ENCODE measurements at places on chromosomes 5 and 9. TPM values are rescaled to one million over a fixed set of nuclear protein-coding genes. Genes with fewer than 3 reads are reported as not detected.
A peak's percentile ranks its signal among the peaks of the same experiment; 100 is the strongest.

The CCDC152 gene
- 0.88 TPM for total RNA-seq

The NTNG2 gene
- total RNA-seq: under 0.01 TPM

The CEL gene
- 0.32 TPM for total RNA-seq

The ANKRD18B gene
- not detected for total RNA-seq

The CMYA5 gene
- total RNA-seq: 37.0 TPM

The LRRC19 gene
- 0.66 TPM for total RNA-seq

The CDKN2B gene
- 7.3 TPM for total RNA-seq

The PHF24 gene
- 0.33 TPM for total RNA-seq

GRCh38 chr5:160420331-160420610, 1.4 kb upstream of the PTTG1 start:
- no peaks in the 10 kb centered on the region for H3K4me1 ChIP-seq
- DNase-seq: no peak
- no peak overlapping the region for H3K27ac ChIP-seq
- H3K36me3 ChIP-seq: no peaks in the 10 kb centered on the region
- H3K4me3 ChIP-seq: no peak overlapping the region

GRCh38 chr5:60018091-60018490, 124.6 kb upstream of the PDE4D start:
- no peak for DNase-seq
- no peaks in the 10 kb centered on the region for H3K36me3 ChIP-seq
- H3K27me3 ChIP-seq: no peaks in the 10 kb centered on the region

DNA sequence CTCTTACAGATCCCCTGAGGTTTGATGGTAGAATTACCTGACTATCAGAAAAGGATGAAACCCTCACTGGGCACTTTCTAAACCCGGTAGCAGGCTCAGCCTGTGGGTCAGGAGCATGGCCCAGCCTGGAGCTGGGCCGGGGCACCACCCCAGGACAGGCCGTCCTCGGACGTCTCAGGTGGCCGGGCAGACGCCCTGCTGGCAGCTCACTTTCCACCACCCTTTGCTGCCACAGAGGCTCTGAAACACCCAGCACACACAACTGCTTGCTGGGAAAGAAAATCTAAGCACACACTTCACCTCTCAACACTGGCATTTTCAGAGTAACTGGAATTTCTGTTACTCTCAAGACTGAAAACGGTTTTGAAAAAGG, 4.4 kb downstream of the UBAC1 start:
- H3K27me3 ChIP-seq: no peaks in the 10 kb centered on the region
- H3K4me1 ChIP-seq: no peaks in the 10 kb centered on the region
- no peak for DNase-seq
- no peak overlapping the region for H3K27ac ChIP-seq
- no peak overlapping the region for H3K4me3 ChIP-seq

DNA sequence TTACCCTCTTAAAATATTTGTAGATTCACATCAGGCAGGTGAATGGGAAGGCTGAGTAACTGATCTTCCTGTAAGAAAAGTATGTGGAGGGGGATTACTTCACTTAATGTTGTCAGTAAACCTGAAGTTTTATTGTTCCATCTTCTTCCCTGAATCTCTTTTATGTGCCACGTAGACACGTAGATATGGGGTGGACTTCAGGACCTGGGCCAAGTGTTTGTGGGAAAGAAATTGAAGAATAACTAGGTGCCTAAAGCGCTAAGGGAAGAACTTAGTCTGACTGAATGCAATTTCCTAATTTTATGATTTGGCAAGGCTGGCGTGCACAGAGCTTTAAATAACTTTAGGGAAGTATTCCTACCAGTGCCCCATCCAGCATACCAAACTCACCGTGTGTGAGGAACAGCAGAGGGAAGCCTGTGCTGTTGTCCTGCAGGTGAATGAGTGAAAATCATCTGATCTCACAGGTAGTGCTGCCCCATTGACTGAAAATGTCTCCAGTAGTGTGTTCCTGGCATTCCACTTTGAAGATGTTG, 323.4 kb downstream of the KDM4C start:
- DNase-seq: no peak
- no peaks in the 10 kb centered on the region for H3K4me1 ChIP-seq
- no peak overlapping the region for H3K4me3 ChIP-seq
- H3K27ac ChIP-seq: no peak overlapping the region
- no peaks in the 10 kb centered on the region for H3K36me3 ChIP-seq
- no peaks in the 10 kb centered on the region for H3K27me3 ChIP-seq

- no peak overlapping the region for H3K27ac ChIP-seq
- H3K27me3 ChIP-seq: no peaks in the 10 kb centered on the region
- DNase-seq: no peak
- no peak overlapping the region for H3K4me3 ChIP-seq
- no peaks in the 10 kb centered on the region for H3K4me1 ChIP-seq
- no peaks in the 10 kb centered on the region for H3K36me3 ChIP-seq
Observed at GRCh38 chr5:99191206-99191745, 262.5 kb upstream of the CHD1 start.

DNA sequence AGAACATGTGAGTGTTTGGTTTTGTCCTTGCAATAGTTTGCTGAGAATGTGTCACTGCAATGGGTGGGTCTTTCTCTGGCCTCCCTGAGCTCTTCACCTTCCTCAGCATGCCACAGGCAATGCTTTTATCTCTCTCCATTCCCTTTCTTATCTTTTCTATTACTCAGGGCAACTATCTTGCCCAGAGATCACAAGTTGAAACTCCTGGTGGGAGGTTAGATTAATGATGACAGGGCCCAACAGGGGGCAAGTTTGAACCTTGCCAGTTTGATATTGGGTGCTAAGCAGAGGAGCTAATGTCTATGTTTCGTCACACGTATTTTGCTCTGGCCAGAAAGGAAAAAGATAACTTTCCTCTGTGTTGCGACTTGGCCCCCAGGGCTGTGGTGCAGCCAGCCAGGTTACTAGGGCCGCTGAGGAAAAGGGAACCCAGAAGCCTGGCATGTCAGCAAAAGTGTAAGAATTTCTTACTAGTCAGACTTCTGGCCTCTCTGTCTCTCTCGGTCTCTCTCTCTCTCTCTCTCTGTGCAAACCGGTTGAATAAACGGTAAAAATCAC, 299.3 kb upstream of the POU5F2 start:
- H3K27ac ChIP-seq: no peak overlapping the region
- no peak for DNase-seq
- H3K36me3 ChIP-seq: no peaks in the 10 kb centered on the region
- no peak overlapping the region for H3K4me3 ChIP-seq
- H3K27me3 ChIP-seq: no peaks in the 10 kb centered on the region

DNA sequence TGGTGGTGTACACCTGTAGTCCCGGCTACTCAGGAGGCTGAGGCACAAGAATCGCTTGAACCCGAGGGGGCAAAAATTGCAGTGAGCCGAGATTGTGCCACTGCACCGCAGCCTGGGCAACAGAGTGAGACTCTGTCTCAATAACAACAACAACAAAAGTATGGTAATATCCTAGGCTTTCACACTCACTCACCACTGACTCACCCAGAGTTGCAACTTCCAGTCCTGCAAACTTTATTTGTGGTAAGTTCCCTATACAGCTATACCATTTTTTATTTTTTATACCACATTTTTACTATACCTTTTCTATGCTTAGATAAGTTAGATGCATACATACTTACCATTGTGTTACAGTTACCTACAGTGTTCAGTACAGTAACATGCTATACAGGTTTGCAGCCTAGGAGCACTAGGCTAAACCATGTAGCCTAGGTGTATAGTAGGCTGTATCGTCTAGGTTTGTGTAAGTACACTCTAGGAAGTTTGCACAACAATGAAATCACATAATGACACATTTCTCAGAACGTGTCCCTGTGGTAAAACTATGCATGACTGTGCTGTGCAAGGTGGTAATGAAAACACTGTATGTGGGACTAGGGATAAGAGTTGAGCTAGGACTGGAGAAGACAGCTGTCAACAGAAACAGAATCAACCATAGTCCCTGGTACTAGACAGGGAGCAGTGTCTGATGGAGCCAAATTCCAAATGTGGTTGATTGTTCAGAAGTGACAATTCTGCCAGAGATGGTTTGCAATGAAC, 109.5 kb upstream of the RAD23B start:
- no peaks in the 10 kb centered on the region for H3K4me1 ChIP-seq
- H3K27ac ChIP-seq: no peak overlapping the region
- H3K4me3 ChIP-seq: no peak overlapping the region
- no peaks in the 10 kb centered on the region for H3K36me3 ChIP-seq

- no peaks in the 10 kb centered on the region for H3K4me1 ChIP-seq
- no peak overlapping the region for H3K4me3 ChIP-seq
- no peak for DNase-seq
- H3K36me3 ChIP-seq: no peaks in the 10 kb centered on the region
- H3K27ac ChIP-seq: no peak overlapping the region
Observed at GRCh38 chr9:97819735-97820134, 33.3 kb upstream of the FOXE1 start.

DNA sequence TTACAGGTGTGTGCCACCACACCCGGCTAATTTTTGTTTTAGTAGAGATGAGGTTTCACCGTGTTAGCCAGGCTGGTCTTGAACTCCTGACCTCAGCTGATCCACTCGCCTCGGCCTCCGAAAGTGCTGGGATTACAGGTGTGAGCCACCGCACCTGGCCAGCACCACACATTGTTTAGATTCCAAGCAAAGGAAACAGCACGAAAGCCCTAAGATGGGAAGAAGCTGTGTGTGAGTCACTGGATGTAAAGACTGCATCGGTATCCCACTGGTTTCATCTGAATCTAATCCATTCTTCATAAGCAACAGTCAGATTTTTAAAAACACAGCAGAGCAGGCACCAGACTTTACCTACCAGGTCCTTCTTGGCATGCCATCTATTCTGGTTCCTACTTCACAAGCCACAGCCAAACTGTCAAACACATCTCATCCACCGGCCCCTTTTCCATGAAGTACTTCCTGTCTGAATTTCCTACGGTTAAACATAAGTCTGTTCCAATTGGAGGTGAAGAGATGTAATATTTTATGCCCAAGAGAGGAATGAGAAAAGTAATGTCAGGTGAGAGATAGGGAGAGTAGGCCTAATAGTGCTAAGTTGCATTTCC, 17.4 kb downstream of the UBTD2 start:
- no peak for DNase-seq
- H3K4me1 ChIP-seq: no peaks in the 10 kb centered on the region
- peak overlapping the region; percentile 13 for H3K27ac ChIP-seq
- H3K4me3 ChIP-seq: no peak overlapping the region
- H3K27me3 ChIP-seq: no peaks in the 10 kb centered on the region

GRCh38 chr5:132011622-132012343, at the start of gene ACSL6:
Gene ACSL6 (minus strand): TSS chr5:132011658. CDS start chr5:132011553, 105 bp downstream.
- no peaks in the 10 kb centered on the region for H3K36me3 ChIP-seq
- no peak for DNase-seq
- H3K4me1 ChIP-seq: no peaks in the 10 kb centered on the region
- H3K27me3 ChIP-seq: peaks cover 14% of the 10 kb centered on the region

DNA sequence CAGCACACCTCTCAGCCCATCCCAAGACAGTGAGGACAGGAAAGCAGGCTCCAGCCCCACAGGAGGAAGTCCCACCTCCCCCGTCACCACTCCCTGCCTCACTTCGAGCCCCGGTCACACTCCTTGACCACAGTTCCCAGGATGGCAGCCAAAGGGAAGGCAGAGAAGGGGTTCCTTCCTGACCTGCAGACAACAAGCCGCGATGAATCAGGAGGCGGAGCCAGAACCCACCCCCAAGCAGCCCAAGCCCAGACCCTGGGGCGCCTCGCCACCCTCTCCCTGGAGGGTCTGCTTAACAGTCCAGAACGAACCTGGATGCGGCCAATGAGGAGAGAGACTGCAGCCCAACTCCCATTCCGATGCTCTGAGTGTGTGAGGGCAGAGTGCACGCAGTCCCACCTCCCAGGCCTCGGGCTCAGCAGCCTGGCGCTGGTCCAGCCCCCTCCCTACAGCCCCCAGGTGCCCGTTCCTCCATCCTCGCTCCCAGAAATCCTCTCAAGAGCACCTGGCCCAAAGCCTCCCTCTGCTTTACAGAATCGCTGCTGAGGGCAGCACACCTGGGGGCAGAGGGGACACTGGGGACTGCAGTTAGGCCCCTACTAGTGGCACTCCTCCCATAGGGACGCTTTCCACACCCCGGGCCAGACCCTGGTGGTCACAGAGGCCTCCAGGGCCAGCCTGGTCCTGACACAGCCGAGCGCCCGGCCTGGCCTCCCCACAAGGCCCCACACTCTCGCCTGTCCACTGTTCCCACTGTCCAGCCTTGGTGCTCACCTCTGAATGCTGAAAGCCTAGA, 69.6 kb upstream of the LRRTM2 start:
- H3K4me1 ChIP-seq: no peaks in the 10 kb centered on the region
- no peaks in the 10 kb centered on the region for H3K27me3 ChIP-seq
- no peak overlapping the region for H3K27ac ChIP-seq
- H3K36me3 ChIP-seq: no peaks in the 10 kb centered on the region
- H3K4me3 ChIP-seq: no peak overlapping the region

DNA sequence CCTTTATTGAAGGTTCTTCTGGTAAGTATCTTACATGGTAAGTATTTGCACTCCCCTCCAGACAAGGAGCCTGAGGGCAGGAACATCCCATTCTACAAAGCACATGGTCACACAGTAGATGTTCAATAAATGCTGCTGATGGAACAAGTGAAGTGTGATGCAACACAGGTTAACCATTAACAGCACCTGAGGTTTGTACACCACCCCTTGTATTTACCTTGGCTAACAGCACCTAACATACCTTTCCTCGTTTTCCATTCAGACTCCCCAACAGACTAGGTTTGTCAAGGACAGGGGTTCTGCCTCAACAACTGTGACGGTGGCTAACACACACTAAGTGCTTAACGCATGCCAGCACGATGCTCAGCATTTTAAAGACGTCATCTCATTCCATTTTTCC, 213.6 kb downstream of the MAPKAP1 start:
- no peak overlapping the region for H3K4me3 ChIP-seq
- no peak for DNase-seq
- no peaks in the 10 kb centered on the region for H3K36me3 ChIP-seq

- H3K36me3 ChIP-seq: no peaks in the 10 kb centered on the region
- H3K4me3 ChIP-seq: no peak overlapping the region
- H3K27ac ChIP-seq: no peak overlapping the region
- H3K27me3 ChIP-seq: no peaks in the 10 kb centered on the region
- H3K4me1 ChIP-seq: no peaks in the 10 kb centered on the region
Observed at GRCh38 chr9:96448546-96449170, 1.3 kb upstream of the HABP4 start.

DNA sequence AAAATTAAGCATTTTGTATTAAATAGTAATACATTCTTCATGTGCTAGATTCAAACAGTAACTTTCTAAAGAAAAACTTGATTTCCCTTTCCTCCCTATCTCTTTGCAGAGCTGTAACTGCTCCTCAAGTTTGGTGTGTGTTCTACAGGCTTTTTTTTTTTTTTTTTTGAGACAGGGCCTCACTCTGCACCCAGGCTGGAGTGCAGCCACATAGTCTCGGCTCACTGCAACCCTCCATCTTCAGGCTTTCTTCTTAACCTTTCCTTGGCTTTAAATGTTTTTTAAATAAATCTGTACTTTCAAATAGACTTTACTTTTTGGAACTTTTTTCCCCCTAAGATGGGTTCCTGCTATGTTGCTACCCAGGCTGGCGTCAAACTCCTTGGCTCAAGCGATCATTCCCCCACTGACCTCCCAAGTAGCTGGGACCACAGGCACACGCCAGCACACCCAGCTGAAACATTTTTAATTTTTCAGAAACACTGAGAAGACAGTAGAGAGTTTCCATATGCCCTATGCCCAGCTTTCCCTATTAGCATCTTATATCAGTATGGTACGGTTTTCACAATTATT, 9.1 kb downstream of the NDFIP1 start:
- H3K36me3 ChIP-seq: no peaks in the 10 kb centered on the region
- no peak overlapping the region for H3K4me3 ChIP-seq
- no peak overlapping the region for H3K27ac ChIP-seq
- no peak for DNase-seq
- no peaks in the 10 kb centered on the region for H3K27me3 ChIP-seq
- no peaks in the 10 kb centered on the region for H3K4me1 ChIP-seq
